ENCODE measurements at places on chromosomes 2 and 18.

DNA sequence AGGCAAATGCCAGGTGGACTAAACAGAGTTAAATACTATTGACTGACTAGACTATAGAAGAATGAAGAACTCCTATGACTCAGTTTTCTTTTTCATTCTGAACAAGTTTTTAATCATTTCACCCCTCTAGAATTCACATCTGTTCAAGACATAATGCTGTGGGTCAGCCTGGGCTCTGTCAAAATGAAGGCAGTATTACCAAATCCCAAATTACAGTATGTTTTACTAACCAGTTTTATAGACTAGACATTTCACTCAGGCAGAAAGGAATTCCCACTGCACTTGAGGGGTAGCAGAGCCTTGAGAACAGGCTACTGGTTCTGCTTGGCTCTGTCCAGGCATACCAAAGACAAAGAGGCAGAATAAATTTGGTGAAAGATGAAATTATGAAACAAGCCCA lies 511.7 kb downstream of the EPHA4 start:
- DNase-seq = no peak

GRCh38 chr2:198763793-198764192 lies 693.9 kb downstream of the SATB2 start:
- no peak for DNase-seq

DNA sequence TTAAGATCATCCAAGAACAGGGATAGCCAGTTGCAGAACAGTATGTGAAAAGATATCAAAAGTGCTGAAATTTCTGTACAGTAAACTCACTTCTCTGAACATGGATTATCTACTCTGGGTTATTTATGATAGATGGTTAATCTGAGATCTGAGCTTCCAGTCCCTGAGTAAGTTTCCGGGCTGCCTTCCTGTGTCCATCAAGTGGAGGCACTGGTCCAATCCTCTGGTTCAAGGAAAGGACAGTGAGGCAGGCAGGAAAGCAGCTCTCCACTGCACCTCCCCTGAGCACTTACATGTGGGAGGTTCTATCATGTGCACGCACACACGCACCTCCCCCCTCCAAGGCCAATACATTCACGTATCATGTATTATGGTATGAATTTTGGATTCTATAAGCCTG lies 32.5 kb downstream of the GPR45 start:
- DNase-seq = no peak

DNA sequence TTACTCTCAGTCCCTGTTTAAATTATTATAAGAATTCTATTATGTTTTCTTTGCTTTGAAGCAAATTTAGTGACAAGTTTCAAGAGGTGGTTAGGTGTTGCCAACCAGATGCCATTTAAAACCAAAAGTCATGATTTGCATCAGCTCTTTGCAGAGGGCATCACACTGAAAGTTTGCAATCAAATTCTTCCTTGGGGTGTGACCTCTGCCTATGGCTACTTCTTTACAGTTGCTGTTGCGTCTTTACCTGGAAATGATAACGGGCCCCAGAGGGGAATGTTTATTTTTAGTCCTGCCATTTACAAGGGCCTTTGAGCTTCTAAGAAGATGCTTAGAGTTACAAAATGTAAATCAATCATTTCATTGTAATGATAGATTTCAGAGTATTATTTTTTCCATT lies 561.0 kb downstream of the ARHGAP15 start:
- no peak for DNase-seq

GRCh38 chr2:8146132-8147005 lies 535.5 kb upstream of the ID2 start:
- no peak for DNase-seq

GRCh38 chr2:169845016-169845415 lies 17.8 kb downstream of the UBR3 start:
- DNase-seq = no peak

DNA sequence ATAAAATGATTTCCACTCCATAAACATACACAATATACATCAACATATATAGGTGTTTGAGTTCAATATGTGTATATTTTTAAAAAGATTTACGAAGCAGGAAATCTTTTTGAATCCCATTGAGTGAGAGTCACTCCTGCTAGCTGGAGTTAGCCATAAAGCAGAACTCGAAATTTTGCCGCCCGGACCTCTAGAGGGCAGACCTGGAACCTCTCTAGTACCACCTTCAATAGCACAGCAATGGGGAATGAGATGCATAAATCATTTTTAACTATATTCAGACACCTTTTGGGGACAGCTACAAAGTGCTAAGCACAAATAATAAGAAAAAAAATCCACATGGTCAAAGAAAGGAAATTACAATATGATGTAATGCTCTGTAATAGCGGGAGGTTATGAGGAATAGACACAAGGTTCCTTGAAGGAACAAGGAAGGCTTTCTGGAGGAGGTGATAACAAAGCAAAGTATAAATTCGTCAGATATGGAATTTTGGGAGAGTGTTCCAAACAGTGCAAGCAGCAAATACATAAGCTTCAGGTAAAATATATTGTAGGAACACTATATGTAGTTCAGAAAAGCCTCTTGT lies 533.4 kb downstream of the ERBB4 start:
- peak; percentile 7 for DNase-seq

DNA sequence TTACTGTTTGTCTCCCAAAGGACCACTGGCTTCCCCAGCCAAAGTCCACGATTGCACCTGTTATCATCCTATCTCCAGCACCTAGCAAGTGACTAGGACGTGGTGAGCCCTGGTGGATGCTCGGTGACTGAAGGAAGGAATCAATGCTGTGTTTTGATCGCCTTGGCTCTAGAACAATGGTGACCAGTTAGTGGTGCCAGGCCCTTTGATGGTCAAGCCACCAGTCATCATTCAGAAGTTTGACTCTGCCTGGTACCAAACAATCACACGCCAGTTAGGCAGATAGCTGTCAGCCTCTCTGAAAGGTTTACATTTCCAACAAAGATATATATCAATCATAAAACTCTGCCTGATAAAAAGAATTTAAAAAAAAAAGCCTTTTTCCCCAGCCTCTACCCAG lies 244.1 kb downstream of the SH3BP4 start:
- no peak for DNase-seq

DNA sequence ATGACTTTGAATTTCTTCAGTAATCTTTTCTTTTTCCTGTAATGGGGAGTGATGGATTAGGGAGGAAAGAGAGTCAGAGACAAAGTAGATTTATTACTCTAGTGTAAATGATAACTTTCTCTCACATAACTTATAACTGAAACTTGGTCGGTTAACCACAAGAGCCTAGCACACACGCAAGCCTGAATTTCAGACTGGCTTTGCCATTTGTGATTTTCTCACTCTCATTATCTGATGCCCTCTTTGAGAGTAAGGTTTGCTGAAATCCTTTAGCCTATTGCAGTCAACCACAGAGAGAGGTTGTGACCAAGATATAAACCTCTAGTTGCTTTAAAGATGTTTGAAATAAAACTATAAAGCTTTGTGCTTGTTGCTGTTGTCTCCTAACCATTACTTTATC lies 117.9 kb upstream of the NETO1 start:
- DNase-seq = no peak

- no peak for DNase-seq
These were observed 13.1 kb downstream of the TMEM18 start for GRCh38 chr2:664063-664462.

- peak; percentile 90 for DNase-seq
These were observed at the start of gene INPP4A for GRCh38 chr2:98444436-98445176. Gene INPP4A (plus strand): TSS chr2:98444858. CDS start chr2:98520049, 75,191 bp downstream.

DNA sequence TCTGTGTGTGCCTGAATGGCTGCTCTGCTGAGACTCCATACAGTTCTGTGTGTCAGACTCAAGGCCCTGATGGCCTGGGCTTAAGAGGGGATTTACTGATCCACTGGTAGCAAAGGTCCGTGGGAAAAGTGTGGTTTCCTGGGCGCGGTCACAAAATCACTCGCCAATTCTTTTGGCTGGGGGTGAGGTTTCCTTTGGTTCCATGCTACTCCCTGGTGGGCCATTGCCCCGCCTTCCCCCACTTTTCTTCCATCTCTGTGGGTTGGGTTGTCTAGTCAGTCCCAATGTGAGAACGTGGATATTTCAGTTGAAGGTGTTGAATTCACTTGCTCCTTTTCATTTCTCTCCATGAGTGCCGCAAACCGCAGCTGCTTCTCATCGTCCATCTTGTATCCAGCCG lies 162.7 kb upstream of the NRXN1 start:
- no peak for DNase-seq

DNA sequence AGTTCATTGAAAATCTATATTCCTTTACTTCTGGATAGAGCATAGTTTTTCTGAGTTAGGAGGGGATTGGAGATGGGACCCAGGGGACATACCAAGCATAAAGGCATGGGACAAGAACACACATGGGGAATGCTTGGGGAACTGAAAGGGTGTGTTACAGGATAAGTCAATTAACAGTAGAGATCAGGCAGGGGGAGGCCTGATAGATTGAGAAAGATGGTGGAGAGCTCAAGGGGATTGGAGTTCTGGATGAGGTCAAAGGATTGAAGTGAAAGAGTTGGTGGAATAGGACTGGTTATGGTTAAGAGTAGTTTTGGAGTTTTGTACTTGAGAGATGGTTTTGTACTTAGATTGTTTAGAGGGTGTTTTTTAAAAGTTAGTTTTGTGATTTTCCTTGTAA lies 16.1 kb downstream of the ACSL3 start:
- DNase-seq = no peak

GRCh38 chr18:78169174-78169864 lies 810.3 kb upstream of the SALL3 start:
- no peak for DNase-seq

- peak; percentile 62 for DNase-seq
These were observed at the start of gene MOGAT1 for GRCh38 chr2:222671259-222672067. Gene MOGAT1 (plus strand): TSS chr2:222671658. CDS start chr2:222671786, 128 bp downstream.

GRCh38 chr2:195706161-195706900 lies 49.3 kb downstream of the SLC39A10 start:
- DNase-seq = no peak

DNA sequence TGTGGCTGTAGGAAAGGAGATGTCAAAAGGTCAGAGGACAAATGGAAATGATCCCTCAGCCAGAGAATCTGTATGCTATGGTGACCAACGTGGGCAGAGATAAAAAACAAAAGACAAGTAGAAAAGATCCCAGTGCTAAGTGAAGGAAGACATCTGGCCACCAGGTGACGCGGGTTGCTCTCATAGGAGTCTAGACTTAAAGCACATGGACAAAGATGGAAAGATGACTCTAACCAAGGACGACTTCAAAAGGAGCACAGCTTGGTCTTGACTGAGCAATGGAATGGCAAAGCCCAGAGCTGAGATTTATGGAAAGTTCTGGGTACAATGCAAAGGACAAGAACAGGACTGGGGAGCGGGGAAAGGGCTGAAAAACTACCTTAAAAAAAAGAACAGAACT lies 96.8 kb downstream of the CLIP4 start:
- no peak for DNase-seq

DNA sequence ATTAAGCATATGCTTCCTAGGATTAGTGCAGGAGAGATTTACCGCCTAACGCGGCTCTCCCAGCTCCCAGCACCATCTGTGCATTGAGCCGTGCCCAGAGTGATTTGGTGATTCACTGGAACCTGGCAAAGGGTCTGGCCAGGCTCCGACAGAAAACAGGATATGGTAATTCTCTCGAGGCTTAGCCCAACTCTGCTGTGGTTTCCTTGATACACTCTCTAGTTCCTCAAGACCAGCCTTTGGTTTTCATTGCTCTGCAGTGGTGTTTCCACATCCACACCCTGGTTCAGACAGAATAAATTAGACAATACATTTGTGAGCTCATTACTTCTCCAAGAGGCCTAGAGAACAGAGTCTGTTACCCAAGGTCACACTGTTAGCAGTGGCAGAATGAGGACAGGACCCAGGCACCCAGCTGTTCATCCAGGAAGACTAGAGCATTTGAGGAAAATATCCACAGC lies 23.0 kb upstream of the SMAD2 start:
- DNase-seq = peak; percentile 82

DNA sequence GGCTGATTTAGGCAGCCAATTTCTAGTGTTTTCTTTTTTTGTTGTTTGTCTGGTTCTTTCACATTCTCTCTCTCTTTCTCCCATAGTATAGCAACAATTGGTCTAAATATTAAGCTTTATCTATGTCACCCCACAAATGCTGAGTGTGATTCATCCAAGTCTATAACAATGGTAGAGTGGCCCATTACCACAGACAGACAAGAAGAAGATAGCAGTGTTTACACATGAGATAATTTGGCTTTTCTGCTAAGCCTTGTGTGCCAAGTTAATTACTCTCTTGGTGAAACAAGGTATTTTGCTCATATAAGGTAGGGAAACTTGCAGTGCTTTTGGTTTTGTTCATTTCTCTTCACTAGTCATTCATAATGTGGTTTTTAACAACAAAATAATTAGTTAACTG lies 166.5 kb downstream of the SLC8A1 start:
- no peak for DNase-seq

DNA sequence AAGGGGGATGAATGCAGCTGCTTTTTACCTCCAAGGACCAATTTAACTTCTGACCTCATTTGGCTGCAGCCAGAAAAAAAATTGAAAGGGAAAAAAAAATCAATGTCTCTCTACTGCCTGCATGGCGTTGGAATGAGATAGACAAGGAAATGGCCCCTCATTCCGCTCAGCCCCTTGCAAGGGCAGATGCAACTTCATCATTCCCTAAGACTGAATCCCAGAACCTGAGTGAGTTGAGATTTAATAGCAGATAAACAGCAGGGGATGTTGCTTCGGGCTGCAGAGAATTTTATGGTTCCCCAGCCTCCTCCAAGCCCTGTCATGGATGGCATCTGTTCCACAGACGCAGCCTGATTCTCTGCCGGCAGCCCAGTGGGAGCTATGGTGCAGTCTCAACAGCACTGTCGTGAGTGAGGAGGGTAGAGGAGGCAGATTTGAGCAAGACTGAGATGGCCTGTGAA lies 49.0 kb downstream of the CAPN13 start:
- no peak for DNase-seq

GRCh38 chr18:3777122-3777521 lies 327.1 kb downstream of the TGIF1 start:
- no peak for DNase-seq

DNA sequence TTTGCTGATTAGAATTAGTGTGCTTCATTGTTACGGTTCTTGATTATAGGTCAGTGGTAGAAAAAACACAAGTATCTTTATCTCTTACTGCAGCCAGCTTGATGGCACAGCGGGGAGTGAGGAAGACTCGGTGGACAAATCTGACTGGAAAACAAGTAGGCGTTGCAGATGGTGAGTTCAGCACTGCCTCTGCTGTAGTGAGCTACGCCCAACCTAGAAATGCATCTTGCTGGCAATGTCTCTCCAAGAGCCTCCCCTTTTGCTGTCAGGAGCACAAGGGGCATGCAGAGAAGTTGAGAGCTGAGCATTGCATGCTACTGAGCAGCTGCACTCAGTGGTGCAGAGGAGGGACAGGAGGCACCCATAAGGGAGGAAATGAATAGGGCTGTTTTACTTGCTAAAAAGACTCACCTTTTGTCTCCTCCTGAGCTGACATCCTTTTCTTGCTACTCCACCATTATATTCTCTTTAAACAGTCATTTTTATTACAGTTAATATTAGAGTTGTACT lies 977.3 kb upstream of the ACVR2A start:
- no peak for DNase-seq
